ENCODE measurements at places on chromosomes 1 and 21.

DNA sequence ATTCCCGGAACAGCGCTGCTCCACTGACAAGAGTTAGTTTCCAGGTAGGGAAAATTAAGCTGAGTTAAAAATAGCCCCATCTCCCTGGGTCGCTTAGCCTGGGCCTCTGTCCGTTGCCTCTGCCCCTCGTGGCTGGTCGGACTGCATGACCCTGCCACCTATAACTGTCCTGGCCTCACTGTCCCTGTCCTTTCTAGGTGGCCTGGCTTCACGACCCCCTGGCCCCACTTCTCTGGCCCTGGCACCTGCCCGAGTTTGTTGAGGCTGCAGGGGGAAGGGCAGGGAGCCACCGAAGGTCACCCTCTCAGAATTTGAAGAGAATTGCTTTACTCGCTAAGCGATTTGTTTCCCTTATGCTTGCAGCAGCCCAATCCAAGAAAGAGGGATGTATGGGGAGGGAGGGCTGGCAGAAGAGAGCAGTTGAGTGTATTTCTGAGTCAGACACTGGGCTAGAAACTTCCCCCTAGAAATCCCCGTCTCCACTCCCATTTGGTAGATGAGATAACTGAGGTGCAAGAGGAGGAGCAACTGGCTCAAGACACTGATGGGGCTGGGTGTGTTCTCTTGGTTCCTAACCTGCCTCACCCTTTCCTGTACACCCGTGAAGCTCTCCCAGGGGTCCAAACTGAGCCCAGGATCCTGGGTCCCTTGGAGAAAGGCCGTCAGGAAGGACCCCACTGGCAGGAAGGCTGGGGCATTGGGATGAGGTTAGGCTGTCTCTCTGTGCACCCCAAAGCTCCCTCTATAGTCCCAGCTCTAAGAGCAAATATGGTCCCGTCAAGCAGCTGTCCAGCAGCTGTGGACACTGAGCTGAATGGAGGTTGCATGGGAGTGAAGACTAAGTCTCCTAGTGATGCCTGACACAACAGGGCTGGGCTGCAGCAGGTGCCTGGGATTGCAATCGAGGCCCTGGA, 2.9 kb upstream of the EDN2 start:
- no peak for DNase-seq

GRCh38 chr1:9062021-9062471, 7.4 kb downstream of the SLC2A5 start:
- no peak for DNase-seq

DNA sequence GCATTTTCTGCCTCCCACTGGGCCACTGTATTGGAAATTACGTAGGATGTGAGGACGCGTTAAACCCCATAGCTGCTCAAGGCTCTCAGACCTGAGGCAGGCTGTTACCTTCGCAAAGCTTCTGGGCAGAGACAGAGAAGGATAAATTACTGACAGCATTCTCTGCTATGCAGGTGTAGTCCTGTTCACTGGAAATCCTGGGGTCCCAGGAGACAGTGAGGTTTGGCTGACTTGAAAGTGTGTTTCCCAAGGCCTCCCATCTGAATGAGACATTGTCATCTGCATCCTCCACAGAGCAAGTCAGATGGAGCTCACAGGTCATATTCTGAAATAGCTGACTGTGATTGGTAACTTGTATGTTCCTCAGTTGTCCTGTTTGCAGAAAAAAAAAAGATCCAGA, 32.0 kb downstream of the SLAMF6 start:
- no peak for DNase-seq

GRCh38 chr1:56547977-56548376, 31.4 kb downstream of the PLPP3 start:
- no peak for DNase-seq

GRCh38 chr1:162905174-162906158, 44.5 kb upstream of the CCDC190 start:
- no peak for DNase-seq
